ENCODE measurements at places on chromosomes 2 and 18.

GRCh38 chr18:28406533-28406932, 229.6 kb upstream of the CDH2 start:
- no peak for DNase-seq

DNA sequence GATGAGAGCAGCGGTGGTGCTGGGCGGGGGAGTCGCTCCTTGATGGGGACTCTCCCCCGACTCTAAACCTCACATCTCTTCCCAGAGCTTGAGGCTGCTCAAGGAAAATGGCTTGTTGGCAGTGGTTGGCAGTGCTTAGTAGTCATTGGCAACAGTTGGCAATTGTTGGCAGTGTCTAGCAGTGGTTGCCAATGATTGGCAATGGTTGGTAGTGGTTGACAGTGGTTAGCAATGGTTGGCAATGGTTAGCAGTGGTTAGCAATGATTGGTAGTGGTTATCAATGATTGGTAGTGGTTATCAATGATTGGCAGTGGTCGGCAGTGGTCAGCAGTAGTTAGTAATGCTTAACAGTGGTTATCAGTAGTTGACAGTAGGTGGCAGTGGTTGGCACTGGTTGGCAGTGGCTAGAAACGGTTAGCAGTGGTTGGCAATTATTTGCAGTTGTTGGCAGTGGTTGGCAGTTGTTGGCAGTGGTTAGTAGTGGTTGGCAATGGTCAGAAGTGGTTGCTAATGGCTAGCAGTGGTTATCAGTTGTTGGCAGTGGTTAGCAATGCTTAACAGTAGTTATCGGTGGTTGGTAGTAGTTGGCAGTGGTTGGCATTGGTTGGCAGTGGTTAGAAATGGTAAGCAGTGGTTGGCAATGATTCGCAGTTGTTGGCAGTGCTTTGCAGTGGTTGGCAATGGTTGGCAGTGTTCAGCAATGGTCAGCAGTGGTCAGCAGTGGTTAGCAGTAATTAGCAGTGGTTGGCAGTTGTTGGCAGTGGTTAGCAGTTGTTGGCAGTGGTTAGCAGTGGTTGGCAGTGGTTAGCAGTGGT, 85.4 kb upstream of the OTOS start:
- DNase-seq = no peak

DNA sequence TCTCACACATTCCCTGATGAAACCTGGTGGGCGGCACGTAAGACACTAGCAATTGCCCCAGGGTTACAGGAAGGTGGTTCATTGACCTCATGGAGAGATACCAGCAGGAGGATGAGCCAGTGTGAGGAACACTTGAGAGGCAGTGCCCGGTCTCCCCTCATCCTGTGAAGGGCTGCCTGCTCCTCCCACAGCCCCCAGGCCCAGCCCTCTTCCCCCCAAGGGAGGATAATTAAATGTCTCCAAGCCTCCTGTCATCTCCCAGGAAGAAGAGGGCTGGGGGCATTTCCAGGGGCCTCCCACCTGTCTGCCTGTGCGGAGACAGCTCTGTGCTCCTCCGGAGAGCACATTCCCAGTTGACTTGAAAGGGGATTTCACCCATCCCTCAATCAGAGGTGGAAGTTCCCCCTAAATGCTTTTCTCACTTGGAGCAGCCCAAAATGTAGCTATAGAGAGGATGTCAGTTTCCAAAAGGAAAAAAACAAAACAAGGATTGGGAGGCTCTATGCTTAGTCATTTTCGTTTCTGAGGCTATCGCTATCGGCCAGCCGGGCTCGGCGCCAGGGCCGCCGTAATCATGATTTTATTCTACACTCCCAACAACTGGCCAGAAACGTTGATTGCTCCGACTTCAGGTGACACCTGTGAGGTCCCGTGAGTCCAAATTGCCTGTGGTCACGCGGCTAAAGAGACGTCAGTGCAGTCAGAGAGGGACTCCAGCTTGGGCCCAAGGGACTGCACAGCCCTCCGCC, 7.1 kb downstream of the KCNF1 start:
- no peak for DNase-seq

- DNase-seq = no peak
These were observed 23.8 kb downstream of the GNLY start for GRCh38 chr2:85718009-85718391.

DNA sequence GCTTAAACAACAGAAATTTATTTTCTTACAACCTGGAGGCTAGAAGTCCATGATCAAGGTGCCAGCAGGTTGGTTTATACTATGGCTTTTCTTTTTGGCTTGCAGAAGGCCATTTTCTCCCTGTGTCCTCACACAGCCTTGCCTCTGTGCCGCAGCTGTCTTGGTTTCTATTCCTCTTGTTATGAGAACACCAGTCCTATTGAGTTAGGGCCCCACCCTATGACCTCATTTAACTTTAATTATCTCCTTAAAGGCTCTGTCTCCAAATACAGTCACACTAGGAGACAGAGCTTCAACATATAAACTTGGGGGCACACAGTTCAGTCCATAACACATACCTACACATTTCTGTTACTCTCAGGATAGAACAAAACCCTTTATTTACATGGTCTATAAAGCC, 17.3 kb upstream of the RHOB start:
- DNase-seq = no peak

DNA sequence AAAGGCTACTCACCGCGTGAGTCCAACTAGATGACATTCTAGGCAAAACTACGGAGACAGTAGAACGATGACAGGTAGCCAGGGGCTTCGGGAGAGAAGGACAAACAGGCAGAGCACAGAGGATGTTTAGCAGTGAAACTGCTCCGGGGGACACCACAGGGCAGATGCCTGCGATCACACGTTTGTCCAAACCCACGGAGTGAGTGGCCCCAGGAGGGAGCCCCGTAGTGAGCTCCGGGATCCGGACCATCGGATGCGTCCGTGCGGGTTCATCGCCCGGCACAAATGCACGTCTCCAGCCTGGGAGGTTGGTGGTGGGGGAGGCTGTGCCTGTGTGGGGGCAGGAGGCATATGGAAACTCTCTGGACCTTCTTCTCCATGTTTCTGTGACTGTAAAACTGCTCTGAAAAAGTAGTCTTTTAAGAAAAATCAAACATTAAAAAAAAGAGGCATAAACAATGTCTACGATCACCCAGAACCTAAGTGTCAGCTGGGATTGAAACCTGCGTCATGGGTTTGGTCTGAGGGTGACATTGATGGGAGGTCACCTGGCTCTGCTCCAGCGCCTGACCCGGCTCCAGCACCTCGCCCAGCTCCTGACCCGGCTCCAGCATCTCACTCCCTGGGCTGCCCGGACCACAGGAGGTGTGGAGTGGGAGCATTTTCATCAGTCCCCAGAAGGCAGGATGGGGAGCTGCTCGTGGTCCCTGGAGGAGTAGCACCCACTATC, 83.0 kb upstream of the CTDP1 start:
- no peak for DNase-seq
